ENCODE measurements at places on chromosomes 6 and 20.

GRCh38 chr20:22768266-22769178, 184.2 kb upstream of the FOXA2 start:
- no peak for DNase-seq

DNA sequence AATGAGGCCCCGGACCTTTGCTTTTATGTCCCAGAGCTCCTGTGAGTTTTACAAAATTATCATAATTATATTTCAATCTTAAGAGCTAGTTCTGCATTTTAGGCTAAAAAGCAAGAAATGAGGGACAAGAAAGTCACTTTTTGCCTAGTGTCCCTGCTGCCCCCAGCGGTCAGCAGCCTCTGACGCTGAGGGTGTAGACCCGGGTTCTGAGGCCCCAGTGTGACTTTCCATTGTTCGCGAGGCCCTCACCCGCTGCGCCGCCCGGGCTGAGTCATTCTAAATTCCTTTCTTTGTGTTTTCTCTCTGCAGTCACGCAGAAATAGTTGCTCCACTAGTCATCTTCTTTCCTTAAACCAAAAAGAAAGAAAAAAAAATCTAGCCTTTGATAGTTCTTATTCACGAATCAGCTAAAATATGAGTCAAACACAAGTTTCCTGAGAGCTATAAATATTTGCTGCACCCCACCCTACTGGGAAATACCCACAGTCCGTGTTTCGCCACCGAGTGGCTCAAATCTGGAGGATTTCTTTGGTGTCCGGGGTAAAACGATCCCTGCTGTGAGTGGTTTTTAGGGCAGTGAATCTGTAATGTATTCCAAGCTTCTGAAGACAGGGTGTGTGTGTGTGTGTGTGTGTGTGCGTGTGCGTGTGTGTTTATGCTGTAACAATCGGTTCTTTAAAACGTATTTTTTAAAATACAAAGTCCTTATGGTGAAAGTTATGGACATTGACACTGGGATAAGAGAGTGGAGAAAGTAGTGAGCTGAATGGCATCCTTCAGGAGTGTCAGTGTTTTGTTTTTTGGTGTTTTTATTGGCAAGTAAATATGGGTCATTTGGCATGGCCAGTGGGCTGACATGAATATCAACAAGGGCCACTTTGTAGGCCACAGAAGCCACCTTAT, 59.7 kb upstream of the EEF1A1 start:
- peak; percentile 93 for DNase-seq

DNA sequence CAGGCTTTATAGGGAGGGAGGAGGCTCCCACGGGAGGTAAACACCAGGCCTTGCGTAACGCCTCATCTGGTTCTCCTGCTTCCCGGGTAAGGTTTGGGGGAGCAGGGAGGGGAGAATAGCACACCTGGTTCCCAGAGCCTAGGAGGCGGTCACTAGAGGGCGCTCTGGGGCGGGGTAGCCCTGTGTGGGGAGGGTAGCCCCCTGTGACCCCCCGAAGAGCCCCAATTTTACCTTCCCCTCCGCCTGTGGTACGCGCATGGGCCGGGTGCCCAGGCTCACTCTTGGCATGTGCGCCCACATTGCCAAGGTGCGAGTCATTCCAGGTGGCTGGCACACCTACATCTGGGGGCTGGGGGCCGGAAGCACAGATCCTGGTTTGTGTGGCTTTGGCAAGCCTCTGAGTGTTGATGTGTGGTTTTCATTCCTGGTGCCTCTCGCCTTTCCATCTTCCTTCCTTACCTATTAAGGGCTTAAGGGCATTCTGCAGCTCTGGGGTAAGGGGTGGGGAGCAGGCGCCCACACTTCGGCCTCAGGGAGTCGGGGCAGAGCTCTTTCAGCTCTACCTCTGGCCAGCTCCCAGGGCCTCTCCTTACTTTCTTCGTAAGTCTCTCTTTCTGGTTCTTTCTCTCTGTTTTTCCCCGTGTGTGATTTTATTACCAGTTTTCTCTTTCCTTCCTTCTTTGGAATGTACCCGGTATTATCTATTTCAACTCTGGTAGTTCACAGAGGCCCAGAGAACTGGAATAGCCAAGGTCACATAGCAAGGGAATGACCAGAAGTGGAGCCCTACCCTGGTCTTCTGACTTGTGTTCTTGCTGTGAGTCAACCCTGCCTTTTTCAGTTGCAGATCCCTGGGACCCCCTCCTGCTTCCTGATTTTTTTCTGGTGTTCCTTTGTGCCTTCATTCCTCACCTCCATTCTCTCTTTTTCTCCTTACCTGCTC, 492 bp upstream of the RNF39 start:
- no peak for DNase-seq

DNA sequence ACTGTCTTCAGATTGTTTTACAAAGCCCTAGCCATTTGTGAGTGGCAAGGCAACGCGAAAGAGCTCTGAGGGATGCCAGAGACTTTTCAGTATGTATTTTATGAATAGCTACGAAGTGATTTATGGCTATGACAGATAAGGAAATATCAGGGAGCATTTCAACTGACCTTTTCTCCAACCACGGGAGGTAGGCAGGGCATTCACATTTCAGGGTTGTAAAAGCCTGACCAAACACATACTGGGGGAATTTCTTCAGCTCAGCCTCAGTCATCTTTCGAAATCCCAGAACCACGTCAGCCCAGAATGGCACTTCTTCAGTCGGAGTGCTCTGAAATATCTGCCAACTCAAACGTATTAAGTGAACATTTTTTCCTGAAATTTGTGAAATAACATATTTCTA, 10.8 kb downstream of the DDO start:
- DNase-seq, result peak; percentile 51

DNA sequence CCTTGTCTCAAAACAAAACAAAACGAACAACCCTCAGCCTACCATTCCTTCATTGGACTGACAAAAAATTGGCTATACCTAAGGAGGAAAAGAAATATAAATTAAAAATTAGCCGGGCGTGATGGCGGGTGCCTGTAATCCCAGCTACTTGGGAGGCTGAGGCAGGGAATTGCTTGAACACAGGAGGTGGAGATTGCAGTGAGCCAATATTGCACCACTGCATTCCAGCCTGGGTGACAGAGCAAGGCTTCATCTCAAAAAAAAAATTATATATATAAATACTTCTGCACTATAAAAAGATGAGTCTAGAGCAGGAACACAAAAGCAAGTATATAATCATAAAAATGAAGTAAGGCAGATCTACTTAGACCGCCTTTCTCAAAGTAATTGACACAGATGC, 109.8 kb downstream of the CRYBG1 start:
- DNase-seq, result no peak

GRCh38 chr20:59165396-59165795, 1.8 kb downstream of the ZNF831 start:
- DNase-seq, result no peak

DNA sequence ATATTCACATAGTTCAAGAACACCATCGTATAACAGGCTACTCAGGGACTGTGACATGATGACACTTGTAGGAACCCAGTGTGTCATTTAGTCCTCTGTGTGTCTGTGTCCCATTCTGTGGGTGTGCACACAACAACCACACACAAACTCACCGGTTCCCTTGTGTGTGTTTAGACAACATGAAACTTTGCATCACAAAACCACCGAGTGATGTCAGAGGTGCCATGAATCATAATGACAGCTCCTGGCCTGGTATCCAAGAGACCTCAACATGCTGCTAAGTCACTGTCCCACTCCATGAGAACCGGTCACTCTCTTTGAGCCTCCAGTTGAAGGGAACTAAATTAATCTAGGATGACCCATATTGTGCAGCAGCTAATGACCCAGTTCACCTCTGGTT, 421.3 kb downstream of the PREX1 start:
- DNase-seq, result no peak

- DNase-seq, result peak; percentile 70
Observed at GRCh38 chr6:113464960-113465359, 392.2 kb upstream of the MARCKS start.

DNA sequence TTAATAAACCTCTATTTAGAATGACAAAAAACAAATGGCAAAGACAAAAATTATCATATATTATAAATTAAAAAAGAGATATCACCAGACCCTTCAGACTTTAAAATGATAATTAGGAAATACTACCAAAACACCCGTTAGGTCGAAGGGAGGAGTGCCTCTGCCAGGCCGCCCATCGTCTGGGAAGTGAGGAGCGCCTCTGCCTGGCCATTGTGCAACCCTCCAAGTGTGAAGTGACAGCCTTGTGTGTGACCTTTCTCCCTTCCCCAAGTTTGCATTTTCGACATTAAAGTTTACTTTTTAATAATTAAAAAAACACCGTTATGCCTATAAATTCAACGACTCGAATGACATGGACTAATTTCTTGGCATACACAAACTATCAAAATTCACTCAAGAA, 64.5 kb upstream of the TASP1 start:
- DNase-seq, result no peak

GRCh38 chr20:17885544-17885943, 83.0 kb downstream of the SNX5 start:
- peak; percentile 56 for DNase-seq

DNA sequence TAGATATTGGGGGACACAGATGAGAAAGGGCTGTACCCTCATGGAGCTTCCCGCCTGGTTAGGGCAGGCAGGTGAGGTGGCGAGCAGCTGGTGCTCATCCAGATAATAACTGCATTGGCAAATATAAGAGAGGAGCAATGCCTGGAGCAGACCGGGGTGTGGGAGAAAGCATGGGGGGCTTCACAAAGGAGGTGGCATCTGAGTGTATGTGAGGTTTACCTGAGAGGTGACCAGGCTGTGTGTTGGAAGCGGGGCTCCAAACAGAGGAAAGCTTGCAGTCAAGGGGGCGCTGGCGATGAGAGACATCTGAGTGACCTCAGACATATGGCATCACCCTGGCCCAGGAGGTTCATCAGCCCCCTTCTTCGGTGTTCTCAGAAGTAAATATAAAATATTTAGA, 72.1 kb upstream of the PMEPA1 start:
- DNase-seq, result no peak

DNA sequence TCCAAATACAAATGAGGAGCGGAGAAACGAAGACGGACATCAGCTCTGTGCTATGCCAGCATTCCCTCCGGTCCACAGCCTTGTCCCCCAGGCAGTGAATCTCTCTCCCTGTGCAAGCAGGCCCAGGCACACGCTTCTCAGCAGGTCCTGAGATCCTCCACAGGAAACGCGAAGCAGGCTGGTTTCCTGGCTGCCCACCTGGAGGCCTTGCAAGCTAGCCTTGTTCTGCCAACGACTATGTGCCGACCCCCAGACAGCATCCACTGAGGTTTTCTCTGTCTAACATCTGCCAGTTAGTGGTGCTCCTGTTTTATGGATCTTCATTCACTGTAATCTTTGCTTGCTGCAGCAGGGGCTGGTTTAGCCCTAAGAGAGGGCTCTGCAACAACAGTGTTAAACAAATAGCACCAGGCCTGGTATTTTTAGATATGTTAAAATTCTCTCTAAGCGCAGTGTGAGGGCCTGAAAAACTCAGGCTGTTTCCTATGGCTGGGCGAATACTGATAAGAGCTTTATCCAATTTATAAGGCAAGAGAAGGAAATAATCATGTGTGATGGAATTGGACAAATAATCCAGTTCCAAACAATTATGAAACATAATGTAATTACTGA, 386.0 kb upstream of the ARID1B start:
- DNase-seq, result no peak

GRCh38 chr6:129500958-129501739, 208.8 kb downstream of the ARHGAP18 start:
- peak; percentile 46 for DNase-seq

DNA sequence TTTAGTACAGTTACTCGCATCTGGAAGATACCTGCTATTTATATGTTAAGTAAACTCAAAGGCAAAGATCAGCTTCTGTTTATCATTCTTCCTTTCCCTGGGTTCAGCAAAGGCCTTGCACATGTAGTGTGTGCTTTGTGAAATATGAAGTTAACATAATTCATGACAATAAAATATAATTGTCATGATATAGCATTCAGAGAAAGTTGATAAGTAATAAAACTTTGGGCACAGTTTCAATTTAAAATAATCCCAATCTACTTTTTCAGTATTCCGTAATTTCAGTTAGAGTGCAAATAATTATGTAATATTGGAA, 51.9 kb upstream of the ZNF217 start:
- no peak for DNase-seq

DNA sequence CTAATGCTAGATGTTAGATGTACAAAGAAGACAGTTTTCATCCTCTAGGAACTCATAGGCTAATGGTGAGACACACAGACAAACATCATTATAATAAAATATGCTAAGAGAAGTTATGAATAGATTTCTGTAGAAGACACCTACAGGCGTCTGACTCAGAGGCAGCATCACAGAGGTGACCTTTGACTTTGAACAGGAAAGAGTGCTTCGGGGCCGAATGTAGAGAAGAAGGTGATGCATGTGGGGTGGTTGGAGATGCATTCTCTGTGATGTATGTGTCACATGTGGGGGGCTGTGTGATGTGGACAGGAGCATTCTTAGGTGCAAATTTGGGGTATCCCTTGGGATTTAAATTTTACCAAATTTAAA, 6.8 kb downstream of the GUCA1A start:
- DNase-seq, result no peak

GRCh38 chr6:82588020-82588419, 224.4 kb downstream of the TPBG start:
- no peak for DNase-seq

GRCh38 chr6:42051268-42051653, 937 bp downstream of the TAF8 start:
- no peak for DNase-seq

DNA sequence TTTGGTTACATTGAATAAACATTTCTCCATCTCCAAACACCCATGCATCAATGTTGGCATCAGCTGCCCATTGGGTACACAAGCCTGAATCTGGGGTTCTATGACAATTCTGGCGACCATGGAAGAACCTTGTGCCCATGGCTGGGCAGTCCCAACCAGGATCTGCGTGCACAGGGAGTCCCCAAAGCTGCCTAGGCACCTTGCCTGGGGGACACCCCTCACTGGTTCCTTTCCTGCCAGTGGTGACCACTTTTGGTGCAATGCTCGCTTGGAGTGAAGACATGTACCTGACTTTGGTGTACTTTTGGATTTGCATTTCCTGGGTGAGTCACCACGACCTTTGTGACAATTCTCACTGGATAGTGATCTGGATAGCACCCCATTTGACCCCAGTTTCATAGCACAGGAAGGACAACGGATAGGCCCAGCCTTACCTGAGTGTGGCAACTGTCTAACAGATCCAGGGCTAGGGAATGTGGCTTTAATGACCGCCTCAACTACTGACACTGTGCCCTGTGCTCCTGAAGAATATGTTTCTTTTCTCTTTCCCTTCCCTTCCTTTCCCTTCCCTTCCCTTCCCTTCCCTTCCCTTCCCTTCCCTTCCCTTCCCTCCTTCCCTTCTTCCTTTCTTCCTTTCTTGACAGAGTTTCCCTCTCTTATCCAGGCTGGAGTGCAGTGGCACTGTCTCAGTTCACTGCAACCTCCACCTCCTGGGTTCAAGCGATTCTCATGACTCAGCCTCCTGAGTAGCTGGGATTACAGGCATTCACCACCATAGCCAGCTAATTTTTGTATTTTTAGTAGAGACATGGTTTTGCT, 7.1 kb downstream of the SPINT3 start:
- DNase-seq, result no peak
